ENCODE measurements at places on chromosomes 13 and 19. TPM values are rescaled to one million over a fixed set of nuclear protein-coding genes. Genes with fewer than 3 reads are reported as not detected.

UHRF1 gene
- total RNA-seq: 1.5 TPM

GRCh38 chr19:38267761-38268483 lies 3.5 kb downstream of the SPINT2 start:
- DNase-seq: no peak

DNA sequence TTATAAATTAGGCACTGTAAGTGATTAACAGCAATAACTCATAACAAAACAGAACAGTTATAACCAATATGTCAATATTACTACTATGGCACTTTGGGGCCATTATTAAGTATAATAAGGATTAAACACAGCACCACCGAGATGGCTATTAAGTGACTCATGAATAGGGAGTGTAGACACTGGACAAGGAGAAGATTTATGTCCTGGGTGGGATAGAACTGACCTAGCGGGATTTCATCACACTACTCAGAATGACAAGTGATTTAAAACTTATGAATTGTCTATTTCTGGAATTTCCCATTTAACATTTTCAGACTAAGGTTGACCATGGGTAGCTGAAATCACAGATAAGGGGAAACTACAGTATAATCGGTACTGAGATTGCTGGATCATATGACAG lies 79.0 kb upstream of the SLC7A1 start:
- no peak for DNase-seq

DNA sequence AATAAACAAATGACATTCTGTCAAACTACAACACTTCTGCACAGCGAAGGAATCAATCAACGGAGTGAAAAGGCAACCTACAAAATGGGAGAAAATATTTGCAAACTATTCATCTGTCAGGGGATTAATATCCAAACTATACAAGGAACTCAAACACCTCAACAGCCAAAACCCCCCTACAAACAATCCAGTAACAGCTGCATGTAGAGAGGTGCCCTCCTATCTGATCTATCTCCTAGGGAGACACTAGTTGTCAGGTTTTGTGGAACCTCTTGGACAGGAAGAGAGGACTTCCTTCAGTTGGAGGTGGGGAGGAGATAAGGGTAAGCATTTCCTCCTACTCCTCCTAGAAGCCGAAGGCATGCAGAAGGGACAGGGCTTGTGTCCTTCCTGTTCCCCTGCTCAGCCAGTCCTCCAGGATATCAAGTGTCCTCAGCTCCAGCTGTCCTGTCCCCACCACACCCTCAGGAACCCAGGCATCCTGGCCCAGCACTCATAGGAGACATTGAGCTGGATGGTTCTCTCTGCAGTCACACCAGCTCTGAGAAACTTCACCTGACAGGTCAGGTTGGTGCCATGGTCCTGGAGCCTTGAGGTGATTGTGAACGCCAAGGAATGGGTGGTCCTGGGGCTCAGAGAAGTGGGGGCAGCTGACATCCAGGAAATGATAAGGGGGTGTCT lies 9.8 kb upstream of the SIGLEC8 start:
- no peak for DNase-seq

DNA sequence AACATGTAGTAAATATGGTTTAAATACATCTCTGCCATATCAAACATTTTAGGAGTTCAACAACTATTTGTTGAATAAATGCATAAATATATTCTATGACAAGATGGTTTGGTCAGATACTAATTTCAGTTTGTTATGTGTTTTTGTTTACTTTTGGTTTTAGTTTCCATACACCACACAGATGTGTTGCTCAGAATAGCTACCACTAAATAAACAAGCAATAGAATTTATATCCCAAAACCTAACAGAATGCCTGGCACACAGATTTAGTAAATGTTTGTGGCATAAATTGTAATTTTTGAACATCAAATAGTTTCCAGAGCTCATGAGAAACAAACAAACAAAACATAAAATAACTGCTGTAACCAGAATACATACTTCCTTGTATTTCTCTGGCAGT lies 126.8 kb upstream of the ATXN8OS start:
- no peak for DNase-seq

DNA sequence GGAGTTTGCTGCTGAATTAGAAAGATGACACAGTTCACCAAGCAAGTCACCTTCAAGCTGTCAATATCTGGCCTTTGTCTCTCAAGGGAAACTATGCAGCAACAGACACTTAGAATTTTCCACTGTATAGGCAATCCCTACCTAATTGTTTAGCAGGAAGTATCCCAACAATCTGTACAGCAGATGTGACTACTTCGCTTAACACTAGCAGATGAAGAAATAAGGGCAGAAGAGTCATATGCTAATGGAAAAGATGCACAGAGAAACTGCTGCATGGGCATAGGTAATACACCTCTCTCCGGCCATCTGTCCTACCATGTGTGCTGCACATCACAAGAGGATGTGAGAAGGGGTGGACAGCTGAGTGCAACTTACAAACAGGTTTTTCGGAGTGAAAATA lies 851.2 kb downstream of the PCDH9 start:
- DNase-seq: no peak
